RWPE1 (cell line): ENCODE measurements at places on chromosomes 2 and 18.

DNA sequence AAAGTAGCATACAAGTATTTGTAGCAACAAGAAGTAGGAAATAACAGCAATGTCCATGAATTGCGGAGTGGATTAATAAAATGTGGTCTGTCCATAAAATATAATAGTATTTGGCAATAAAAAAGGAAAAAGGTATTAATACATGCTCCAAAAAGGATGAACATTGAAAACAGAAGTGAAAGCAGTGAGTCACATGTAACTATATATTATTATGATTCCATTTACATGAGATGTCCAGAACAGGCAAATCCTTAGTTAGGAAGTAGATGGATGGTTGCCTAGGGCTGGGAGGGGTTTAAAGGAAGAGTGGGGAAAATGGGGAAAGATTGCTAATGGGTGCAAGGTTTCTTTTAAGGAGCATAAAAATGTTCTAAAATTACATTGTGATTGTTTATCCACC is 44.5 kb downstream of the CCDC74A start:
- DNase-seq: no peak

DNA sequence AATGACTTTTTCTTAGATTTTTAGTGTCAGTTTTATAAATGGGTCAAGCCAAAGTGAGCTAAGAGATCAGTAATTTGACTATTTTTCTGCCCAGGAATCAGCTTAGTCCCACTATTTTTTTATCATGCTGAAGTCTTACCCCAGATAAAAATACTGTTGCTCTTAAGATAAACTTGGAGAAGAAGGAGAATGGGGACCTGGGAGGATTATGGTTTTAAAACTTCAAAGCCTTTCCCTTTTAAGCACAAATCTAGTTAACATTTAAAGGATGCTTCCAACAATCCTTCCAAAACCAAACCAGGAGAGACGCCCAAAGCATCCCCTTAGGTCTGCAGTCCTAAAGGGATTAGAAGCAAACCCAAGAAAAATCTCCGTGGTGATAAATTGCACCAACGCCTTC is 172.4 kb downstream of the SP3 start:
- DNase-seq: no peak

DNA sequence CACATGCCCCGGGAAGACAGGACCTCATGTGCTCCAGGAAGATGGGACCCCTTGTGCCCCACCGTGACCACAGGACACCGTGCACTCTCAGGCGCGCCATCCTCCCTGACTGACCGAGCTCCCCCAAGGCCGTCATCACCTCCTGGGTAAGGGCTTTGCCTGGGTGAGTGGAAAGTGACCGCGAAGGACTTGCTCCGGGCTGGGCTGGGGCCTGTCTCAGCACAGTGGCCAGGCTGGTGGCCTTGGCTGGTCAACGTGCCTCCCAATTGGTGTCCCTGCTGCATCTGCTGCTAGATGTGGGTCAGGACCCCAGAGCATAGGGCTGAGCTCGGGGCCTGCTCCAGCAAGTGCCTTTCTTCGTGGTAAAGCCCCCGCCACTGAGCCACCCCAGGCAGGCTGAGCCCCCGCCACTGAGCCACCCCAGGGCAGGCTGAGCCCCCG is 69.7 kb upstream of the CTDP1 start:
- DNase-seq: no peak

DNA sequence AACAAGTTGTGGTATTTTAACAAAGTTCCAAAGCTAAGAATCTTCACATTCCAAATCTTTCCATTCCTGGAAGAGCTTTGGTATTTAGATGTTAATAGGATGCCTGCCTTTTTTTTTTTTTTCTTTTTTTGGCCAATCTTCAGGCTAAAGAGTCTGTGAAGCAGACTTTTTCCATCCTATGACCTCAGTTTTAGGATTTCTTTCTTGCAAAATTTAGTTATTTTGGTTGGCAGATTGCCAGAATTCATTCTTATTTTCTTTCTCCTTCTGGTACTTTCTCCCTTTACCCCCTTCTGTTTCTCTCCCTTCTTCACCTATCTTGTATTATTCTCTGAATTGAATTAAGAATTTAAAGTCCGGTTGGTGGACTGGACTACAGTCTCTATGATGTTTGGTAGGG is 217.8 kb upstream of the REV1 start:
- no peak for DNase-seq

DNA sequence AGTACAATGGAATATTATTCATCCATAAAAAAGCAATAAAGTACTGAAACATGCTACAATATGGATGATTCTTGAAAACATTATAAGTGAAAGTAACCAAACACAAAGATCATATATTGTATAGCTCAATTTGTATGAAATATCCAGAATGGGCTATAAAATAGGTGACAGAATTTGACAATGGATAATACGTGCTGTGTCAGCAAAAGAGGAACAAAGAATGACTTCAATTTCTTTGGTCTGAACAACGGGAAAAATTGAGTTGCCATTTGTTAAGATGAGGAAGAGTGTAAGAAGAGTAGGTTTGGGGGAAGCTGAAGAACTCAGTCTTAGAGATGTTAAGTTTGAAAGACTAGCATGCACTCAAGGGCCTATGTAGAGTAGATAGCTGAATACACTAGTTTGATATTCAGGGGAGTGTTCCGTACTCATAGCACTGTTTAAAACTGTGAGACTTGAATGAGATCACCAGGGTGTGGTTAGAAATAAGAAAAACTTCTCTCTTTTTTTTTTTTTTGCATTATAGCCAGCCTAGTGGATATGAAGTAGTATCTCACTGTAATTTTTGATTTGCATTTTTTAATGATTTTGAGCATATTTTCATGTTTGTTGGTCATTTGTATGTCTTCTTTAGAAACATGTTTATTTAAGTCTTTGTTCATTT is 213.6 kb downstream of the NR4A2 start:
- DNase-seq: no peak
